ENCODE measurements at places on chromosomes 1 and 21. TPM values are rescaled to one million over a fixed set of nuclear protein-coding genes. Genes with fewer than 3 reads are reported as not detected.
A peak's percentile ranks its signal among the peaks of the same experiment; 100 is the strongest.

SPOCD1 gene
- 16.4 TPM for total RNA-seq

INTS3 gene
- 22.1 TPM for total RNA-seq

RNU1-1 gene
- total RNA-seq: under 0.01 TPM

FCAMR gene
- not detected for total RNA-seq

FLG2 gene
- total RNA-seq: not detected

CDK11A gene
- total RNA-seq: 11.8 TPM

WNT3A gene
- not detected for total RNA-seq

DNA sequence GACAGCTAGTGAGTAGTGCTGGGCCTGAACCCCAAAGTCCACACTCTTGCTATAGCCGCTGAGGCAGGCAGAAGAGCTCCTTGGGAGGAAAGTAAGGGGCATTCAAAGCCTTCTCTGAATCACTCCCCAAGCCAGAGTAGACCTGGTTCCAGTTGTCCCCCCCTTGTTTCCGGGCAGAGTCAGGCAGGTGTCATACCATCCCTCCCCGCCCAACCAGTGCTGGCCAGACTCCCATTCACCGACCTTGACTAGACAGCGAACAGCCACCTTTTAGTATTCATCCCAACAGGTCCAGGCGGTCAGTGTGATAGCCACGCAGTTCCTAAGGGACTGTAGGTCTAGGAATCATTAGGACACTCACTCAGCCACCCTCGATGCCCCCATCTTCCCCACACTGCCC, 11.8 kb downstream of the CHRNB2 start:
- no peak for DNase-seq

- DNase-seq: no peak
Observed at GRCh38 chr1:33306653-33307493, 14.0 kb downstream of the A3GALT2 start.

DNA sequence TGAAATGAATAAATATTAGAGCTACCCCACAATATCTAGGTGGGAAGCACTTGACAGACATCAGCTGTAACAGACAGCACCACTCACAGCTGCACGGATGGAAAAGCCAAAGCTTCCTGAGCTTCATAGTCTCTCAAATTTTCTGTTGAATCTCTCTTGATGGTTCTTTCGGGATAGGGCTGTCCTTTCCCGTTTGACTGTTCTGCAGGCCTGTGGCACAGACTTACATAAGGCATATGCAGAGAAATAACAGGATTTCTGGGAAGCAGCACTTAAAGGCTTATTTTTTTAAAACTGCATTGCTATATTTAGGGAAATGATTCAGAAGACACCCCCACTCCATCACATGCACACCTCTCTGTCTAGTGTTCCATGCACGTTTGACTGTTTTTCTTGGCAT, 77.5 kb downstream of the ZNF648 start:
- DNase-seq: no peak

DNA sequence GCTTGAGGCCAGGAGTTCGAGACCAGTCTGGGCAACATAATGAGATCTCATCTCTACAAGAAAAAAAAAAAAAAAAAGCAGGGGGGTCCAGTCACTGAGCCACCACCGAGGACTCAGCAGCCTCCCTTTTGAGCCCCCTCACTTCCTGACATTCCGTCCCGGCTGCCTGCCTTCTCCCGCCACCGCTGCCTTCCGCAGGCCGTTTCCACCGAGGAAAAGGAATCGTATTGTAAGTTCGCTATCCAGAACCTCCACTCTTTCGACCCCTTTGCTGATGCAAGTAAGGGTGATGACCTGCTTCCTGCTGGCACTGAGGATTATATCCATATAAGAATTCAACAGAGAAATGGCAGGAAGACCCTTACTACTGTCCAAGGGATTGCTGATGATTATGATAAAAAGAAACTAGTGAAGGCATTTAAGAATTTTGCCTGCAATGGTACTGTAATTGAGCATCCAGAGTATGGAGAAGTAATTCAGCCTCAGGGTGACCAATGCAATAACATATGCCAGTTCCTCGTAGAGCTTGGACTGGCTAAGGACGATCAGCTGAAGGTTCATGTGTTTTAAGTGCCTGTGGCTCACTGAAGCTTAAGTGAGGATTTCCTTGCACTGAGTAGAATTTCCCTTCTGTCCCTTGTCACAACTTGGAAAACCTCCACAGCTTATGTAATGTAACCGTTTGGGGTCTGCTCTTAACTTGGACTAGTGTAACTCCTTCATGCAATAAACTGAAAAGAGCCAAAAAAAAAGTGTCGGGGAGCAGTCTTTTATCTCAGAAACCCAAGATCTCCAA, 55.6 kb downstream of the GLUL start:
- no peak for DNase-seq

DNA sequence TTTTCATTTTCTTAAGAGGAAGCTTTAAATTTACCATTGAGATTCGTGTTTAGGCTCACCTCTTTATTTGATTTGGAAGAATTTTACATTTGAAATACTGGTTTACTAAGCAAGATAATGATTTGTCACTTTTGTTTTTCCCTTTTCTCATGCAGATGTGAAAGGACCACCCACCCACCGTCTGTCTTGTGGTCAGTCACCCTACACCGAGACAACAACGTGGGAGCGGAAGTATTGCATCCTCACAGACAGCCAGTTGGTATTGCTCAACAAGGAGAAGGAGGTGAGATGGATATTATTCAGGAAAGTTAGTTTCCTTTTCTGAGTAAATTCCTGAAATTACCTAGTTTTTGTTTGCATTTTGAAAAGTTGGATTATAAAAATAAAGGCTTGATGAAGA, 189.5 kb downstream of the RASAL2 start:
- peak; percentile 59 for DNase-seq

DNA sequence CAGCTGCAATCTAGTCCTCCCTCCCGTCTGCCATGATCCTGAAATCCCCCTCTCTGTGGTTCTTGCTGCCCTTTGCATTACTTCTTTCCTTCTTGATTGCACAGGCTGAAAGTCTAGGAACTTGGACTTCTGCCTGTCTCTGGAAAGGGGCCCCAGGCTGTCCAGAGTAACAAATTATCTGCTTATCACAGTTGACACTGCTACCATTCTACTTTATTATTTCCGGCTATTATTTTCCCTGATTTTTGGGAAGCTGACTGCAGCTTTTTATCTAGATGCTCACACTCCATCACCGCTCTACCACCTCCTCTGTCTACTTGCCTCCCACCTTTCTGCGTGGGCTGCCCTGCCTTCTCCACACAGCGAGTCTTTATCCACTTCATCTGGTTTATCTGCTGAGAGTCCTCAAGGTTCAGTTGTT, 202.1 kb upstream of the PLXNA2 start:
- no peak for DNase-seq

DNA sequence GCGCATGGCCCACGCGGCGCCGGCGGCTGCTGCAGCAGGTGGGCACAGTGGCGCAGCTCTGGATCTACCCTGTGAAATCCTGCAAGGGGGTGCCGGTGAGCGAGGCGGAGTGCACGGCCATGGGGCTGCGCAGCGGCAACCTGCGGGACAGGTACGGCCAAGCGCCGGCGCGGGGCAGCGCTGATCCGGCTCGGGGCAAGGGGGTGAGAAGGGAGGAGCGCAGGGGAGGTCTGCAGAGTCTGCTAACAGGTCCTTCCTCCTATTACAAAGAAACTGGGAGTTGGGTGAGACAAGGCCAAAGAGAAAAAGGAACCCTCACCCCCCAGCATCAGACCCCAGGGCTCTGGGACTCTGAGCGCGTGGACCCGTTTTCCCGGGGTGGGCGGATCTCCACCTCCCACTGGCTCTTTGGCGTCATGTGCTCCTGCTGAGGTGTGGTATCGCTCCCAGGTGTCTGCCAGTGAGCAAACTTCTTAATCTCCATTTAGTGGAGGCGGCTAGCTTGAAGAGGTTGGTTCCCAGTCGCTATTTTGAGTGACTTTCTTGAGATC, 431 bp downstream of the MTARC1 start:
- DNase-seq: no peak

DNA sequence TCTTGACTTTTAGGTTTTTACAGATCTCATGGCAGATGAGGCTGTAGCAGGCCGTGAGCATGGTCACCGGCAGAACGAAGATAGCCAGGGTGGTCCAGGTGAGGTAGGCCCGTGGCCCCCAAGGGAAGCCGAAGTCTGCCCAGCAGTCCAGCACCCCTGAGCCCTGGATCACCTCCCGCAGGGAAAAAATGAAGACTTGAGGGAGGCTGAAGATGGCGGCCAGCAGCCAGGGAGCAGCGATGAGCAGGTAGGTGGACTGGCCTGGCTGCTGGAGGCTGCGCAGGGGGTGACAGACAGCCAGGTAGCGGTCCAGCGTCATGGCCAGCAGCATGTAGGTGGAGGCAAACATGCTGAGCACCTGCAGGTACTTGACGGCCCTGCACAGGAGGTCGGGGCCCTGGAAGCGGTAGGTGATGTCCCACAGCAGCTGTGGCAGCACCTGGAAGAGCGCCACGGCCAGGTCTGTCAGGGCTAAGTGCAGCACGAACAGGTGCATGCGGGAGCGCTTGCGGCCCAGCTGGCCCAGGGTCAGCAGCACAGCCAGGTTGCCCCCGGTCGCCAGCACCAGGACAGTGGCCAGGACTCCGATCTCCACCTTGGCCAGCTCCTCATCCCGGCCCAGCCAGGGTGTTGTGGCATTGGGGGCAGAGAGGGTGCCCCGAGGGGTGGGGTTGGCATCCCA, 856 bp downstream of the AVPR1B start:
- no peak for DNase-seq
